ENCODE measurements at places on chromosomes 5 and 9.

GRCh38 chr5:62578540-62578939 lies at the start of gene LRRC70:
Gene LRRC70, plus strand, starts transcription at chr5:62578819. Its CDS starts 620 bp downstream, at chr5:62579439.
- DNase-seq = no peak

DNA sequence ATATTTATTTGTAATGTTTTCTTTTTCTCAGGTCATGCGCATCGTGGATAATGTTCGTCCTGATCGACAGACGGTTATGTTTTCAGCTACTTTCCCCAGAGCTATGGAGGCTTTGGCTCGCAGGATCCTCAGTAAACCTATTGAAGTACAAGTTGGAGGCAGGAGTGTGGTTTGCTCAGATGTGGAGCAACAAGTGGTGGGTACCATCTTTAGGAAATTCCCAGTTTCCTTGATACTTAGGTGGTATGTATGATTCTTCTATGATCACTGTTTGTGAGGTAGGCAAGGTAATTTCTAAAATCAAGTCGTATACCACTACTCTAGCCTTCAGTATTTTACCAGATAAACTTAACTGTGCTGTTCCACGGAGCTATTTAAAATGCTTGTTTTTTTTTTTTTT lies 36.2 kb downstream of the DDX46 start:
- DNase-seq = no peak

GRCh38 chr5:5025774-5026408 lies 114.2 kb upstream of the ADAMTS16 start:
- DNase-seq = no peak

GRCh38 chr9:121360601-121361374 lies 9.3 kb downstream of the STOM start:
- DNase-seq = no peak

DNA sequence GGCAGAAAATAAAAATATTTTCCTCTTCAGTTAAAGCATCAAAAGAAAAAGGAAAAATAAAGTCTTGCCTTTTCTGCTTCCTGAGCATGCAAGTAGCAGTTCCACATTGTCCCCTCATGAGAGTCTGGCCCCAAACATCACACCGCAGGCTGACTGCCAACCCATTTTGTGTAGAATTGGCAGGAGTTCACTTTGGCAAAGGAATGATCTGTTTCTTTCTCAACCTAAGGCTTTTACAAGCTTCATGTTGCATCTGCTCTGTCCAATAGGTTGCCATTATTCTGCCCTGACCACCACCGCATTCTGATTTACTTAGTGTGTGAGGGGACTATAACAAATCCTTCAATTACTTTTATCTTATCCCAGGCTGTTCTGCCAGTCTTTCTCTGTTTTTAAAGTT lies 249.5 kb downstream of the ISL1 start:
- peak; percentile 89 for DNase-seq

DNA sequence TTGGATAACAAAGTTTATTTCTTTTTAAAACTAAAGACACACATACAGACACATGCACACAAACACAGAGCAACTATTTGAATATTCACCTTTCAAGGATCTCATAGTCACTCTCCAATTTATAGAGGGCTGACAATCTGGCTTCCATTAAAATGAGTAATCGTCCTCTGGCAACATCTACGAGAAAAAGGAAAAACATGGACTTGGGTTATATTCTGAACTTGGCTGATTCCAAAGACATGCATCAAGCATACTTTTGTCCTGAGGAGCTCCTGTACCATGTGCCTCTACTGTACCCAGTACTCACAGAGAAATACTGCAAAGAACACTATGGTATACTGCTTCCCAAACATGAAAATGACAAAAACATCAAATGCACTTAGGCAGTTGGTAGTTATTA lies 15.4 kb downstream of the IARS1 start:
- DNase-seq = no peak

- no peak for DNase-seq
Measured at GRCh38 chr5:35838370-35839042, 18.2 kb upstream of the IL7R start.

DNA sequence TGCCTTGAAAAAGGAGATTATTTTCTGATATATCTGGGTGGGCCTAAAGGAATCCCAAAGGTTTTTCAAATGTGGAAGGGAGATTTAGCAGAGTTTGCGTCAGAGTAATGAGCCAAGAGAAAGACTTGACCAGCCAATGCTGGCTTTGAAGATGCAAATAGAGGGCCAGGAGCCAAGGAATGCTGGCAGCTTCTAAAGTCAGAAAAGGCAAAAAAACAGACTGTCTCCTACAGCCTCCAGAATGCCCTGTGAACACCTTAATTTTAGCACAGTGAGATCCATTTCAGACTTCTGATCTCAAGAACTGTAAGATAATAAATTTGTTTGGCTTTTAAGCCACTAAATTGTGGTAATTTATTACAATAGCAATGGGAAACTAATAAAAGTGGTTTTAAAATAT lies 122.6 kb upstream of the FREM1 start:
- DNase-seq = no peak

DNA sequence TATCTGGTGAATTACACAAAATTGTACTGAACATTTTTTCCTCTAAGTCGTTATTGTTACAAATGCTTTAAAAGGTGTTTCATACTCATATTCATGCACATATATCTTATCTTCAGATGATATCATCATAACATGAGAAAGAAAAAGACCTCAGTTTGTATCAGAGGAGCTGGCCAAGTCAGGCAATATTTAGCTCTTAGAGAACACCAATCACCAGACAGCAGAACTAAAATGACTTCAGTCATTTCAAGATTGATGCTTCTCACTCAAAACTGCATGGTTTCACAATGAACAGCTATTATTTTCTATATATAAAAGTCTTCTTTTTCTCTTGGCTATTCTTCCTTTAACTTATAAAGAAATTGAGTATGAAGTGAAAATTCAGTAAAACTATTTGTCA lies 44.6 kb downstream of the TSSK1B start:
- no peak for DNase-seq

GRCh38 chr5:171952021-171952420 lies 54.4 kb downstream of the FBXW11 start:
- DNase-seq = no peak

DNA sequence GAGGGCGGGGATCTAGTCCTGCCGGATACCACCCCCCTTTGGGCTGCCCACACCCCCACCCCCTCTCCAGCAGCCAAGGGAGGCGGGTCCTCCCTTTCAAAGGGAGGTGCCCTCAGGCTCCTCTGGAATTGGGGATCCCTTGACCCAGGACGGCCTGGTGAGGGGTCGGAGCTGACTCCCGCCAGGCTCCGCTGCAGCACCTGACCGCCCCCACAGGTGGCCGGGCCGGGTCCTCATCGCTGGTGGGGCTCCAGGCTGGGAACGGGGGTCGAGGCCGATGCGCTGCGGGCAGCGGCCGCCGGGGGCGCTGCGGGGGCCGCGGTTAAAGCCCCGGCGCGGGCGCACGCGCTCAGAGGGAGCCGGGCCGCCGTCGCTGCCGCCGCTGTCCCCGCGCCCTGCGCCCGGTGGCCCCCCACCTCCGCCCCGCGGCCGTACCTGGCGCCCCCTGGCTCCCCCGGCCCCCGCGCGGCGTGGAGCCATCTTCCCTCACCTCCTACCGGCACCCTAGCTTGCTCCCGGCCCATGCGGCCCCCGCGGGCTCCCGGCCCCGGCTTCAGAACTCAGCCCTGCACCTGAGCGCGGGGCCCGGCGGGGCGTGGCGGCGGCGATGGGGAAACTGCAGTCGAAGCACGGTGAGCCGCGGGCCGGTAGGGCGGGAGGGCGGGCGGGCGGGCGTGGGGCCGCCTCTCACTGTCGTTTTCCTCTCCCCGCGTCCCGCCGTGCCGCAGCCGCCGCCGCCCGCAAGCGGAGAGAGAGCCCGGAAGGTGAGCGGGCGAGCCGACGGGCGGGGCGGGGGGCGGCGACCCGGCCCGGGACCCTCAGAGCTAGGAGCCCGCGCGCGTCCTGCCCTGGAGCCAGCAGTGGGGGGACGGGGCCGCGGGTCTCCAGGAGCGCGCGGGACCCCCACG lies at the start of gene NKD2:
TSS of gene NKD2 (plus strand) at position 352 of the 908 bp plus-strand sequence. CDS start at position 608, 256 bp downstream.
- peak; percentile 18 for DNase-seq

DNA sequence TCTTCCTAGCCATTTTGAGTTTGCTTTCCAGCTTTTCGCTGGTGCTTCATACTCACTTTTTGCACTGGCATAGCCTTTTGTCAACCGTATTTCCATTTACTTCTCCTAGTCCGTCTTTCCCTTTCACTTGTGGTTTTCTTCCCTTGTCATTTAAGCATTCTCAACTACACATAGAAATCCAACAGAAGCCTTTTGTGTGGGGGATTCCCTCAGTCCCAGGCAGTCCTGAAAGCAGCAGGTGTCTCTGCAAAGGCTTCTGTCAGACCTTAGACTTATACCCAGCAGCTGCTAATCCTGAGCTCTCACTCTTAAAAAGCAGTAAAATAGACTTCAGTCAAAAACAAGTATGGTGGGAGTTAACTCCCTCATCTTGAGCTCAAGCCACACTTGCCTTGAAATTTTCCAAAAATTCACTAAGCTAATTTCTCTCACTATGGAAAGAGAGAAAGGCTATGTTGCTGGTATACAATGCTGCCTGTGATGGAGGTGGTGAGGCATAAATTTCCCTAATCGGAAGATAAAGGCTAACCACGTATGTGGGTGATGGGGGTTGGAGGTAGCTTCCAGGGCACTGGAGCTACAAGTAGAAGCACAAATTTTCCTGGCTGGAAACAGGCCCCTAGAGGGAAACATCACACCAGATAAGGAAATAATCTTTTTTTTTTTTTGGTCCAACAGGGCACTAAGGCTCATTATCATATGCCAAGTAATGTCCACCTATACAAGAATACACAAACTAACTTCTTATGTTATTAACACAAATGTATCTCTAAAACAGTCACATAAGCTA lies 34.8 kb upstream of the IFNK start:
- no peak for DNase-seq

GRCh38 chr5:2186472-2187015 lies 303.8 kb upstream of the IRX4 start:
- no peak for DNase-seq

DNA sequence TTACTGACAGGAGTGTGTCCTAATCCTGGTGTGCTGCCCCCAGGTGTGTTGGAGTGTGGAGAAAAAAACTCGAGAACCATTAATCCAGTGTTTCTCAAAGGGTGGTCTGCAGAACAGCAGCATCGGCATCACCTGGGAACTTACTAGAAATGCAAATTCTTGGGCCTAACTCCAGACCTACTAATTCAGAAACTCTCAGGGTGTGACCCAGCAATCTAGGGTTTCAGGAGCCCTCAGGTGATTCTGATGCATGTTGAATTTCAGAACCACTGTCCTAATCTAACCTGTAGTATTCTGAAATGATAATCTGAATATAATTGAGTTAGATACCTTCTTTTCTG lies 30.0 kb upstream of the IL6ST start:
- DNase-seq = no peak

- DNase-seq = no peak
Measured at GRCh38 chr9:132381966-132382541, 24.6 kb downstream of the TTF1 start.

GRCh38 chr5:146005723-146006122 lies 69.3 kb downstream of the SH3RF2 start:
- no peak for DNase-seq

- no peak for DNase-seq
Measured at GRCh38 chr5:130289132-130290088, 385.1 kb downstream of the CHSY3 start.

DNA sequence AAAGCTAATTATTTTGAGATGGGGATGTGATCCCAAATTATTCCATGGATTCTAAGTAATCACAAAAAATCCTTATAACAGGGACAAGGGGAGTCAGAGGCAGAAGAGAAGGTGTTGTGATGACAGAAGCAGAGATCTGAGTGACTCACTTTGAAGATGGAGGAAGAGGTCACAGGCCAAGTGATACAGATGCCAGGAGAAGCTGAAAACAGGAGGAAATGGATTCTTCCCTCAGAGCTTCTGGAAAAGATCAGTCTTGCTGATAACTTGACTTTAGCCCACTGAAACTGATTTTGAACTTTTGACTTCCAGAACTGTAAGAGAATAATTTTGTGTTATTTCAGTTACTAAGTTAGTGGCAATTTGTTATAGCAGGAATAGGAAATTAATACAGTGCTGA lies 105.3 kb downstream of the GCNT1 start:
- no peak for DNase-seq

GRCh38 chr5:81065492-81065891 lies 105.3 kb downstream of the RASGRF2 start:
- DNase-seq = no peak

DNA sequence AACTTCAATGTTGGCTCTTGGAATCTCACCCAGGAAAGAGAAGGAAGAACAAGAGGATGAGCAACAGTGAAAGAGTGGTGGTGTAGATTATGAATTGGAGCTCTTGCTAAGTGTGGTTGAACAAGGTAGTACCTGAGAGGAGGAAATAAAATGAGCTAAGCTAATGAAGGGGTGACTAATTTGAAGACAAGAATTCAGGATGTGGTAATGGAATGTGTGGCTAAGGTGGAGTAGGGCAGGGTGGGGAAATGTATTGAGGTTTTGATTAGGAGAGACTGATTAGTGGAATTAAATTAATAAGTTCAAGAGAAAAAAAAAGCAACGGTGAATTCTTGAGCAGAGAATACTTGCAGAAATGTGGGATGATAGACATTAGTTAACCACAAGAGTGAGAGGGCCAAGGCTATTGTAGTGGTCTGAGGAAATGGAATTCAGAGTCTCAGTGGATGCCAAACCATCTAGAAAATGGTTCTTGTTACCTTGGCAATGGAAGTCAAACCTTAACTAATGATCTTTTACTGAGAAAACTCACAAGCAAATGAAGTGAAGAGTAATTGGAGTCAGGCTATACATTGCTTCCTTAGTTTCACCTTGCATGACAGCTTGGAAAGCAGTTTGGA lies 648.3 kb upstream of the ZNF608 start:
- DNase-seq = no peak

DNA sequence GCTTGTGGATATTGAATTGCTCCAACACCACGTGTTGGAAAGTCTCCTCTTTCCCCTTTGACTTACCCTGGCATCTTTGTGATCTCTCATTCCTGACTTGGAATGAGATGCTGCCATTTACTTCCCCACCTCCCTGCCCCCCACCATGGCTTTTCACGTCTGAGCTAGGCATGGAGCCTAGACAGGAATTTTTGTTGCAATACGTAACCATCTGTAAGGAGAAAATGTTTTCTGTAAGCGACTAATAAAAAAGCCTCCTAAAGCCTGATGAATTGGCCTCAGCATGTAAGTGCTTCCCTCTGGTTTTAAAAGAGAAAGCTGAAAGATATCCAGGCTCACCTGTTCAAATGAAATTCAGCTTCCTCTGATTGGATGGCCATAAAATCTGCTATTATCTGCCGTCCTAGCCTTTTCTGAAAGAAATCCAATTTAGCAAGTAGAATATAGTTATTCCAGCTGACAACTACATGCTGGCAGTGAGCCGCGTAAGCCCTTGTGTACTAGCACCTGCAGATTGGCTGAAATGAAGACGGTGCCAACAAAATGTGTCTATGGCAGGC lies 200.1 kb downstream of the NSG2 start:
- no peak for DNase-seq

GRCh38 chr5:45697201-45697600 lies 1.0 kb upstream of the HCN1 start:
- no peak for DNase-seq

- no peak for DNase-seq
Measured at GRCh38 chr9:109086221-109086620, 33.5 kb downstream of the TMEM245 start.

DNA sequence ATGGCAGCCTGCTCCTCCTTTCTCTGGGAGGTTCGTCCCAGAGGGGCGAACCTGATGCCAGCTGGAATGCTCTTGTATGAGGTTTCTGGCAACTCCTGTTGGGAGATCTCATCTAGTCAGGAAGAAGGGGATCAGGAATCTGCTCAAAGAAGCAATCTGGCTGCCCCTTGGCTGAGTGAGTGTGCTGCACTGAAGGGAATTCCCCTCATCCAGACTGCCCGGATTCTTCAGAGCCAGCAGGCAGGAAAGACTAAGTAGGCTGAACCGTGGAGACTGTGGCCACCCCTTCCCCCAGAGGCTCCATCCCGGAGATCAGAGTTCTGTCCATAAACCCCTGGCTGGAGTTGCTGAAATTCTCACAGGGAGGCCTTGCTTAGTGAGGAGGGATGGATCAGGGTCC lies 476.0 kb downstream of the CSNK1G3 start:
- no peak for DNase-seq

All from thyroid gland (tissue), 4 donors.